Left ventricle myocardium superior (tissue), 1 donor: ENCODE measurements at places on chromosomes 5 and 9. TPM values are rescaled to one million over a fixed set of nuclear protein-coding genes. Genes with fewer than 3 reads are reported as not detected.

DNA sequence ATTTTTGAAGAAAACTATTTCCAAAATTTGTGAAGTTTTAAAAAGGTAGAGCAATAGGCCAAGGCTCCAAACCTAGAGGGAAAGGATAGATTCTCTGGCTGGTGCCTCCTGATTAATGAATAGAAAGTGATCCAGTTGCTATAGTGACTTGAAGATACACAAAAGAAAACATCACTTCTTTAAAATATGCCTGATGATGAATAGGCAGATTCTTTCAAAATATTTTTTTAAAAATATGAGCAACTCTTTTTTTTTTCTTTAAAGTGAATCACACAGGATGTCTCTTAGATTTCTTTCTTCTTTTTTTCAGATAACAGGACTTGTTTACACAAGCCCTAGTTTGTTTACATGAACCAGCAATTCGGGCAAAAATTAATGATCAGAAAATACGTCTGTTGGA, 124.4 kb downstream of the RFK start:
- DNase-seq = no peak

PTGS1 gene
- 3.4 TPM for total RNA-seq

ZNF367 gene
- 2.5 TPM for total RNA-seq

POLR3G gene
- total RNA-seq = 1.5 TPM
